ENCODE measurements at places on chromosomes 11 and 22. TPM values are rescaled to one million over a fixed set of nuclear protein-coding genes. Genes with fewer than 3 reads are reported as not detected.

GRCh38 chr11:75384438-75385080 lies 14.8 kb upstream of the RPS3 start:
- H3K4me3 ChIP-seq, result no peak overlapping the region
- peaks cover 26% of the 10 kb centered on the region for H3K4me1 ChIP-seq
- no peaks in the 10 kb centered on the region for H3K36me3 ChIP-seq
- H3K27ac ChIP-seq, result no peak overlapping the region
- peak; percentile 73 for DNase-seq

Gene CCDC157
- 2.9 TPM for total RNA-seq

DNA sequence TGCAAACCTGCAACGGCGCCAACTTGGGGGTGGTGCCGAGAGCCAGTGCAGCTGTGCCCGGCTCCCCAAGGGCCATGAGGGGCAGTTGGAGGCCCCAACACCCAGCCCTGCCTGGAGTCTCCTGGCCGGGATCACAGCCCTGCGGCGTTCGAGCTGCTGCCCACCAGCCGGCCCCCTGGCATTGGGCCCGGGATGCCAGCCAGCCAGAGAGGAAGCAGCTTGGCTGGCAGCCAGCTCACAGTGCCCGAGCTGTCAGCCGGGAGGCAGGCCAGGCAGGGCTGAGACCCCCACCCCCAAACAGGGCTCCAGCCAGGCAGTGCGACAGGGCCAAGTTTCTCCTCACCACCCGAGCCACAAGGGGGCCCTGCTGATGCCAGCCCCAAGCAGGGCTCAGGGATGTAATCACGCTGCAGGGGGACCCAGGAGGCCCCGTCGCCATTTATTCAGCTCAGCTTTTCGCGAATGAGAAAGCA lies 26.0 kb upstream of the TCF20 start:
- H3K27me3 ChIP-seq, result no peaks in the 10 kb centered on the region
- no peaks in the 10 kb centered on the region for H3K36me3 ChIP-seq
- DNase-seq, result no peak

GRCh38 chr11:88508418-88508758 lies 170.9 kb upstream of the CTSC start:
- H3K4me1 ChIP-seq, result peaks cover 4% of the 10 kb centered on the region
- no peaks in the 10 kb centered on the region for H3K36me3 ChIP-seq
- H3K4me3 ChIP-seq, result no peak overlapping the region
- no peak overlapping the region for H3K27ac ChIP-seq

DNA sequence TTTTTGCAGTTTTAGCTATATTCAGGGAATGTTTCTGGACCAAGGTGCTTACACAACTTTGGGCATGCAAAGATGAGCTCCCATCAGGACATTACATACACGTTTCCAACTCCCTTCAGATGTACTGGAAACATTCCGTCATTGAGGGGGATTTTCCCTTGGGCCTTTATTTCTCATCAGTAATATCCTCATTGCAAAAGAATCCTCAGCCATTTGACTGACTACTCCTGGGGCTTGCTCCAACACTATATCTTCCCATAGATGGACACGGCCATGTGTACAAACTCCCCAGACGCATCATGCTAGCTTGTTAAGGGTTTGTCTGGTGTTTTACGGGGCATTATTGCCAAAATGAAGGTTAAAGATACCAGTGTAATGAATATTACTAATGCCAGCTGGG lies 59.3 kb upstream of the NUP160 start:
- no peak overlapping the region for H3K4me3 ChIP-seq
- no peaks in the 10 kb centered on the region for H3K27me3 ChIP-seq
- no peak for DNase-seq
- H3K36me3 ChIP-seq, result no peaks in the 10 kb centered on the region
- H3K4me1 ChIP-seq, result no peaks in the 10 kb centered on the region

DNA sequence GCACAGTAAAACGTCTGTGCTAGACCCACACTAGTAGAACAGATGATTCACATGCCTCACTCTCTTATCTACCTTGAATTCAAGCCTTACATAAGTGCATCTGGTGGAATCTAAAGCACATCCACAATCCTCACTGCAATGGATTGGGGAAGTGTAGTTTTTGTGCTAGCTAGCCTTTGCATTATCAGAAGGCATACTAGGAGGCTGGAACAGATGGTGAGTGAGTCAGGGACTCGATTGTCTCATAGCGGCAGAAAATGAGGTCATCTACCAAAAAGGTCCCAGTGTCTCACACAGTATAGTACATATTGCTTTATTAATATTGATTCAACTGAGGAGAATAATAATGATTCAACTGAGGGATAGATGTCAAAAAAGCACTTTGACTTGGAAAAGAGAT lies 9.3 kb downstream of the MSANTD4 start:
- H3K4me1 ChIP-seq, result peaks cover 4% of the 10 kb centered on the region
- H3K36me3 ChIP-seq, result peaks cover 14% of the 10 kb centered on the region
- no peak overlapping the region for H3K27ac ChIP-seq
- H3K4me3 ChIP-seq, result no peak overlapping the region
- no peaks in the 10 kb centered on the region for H3K27me3 ChIP-seq

Gene HTR3B
- total RNA-seq, result not detected

DNA sequence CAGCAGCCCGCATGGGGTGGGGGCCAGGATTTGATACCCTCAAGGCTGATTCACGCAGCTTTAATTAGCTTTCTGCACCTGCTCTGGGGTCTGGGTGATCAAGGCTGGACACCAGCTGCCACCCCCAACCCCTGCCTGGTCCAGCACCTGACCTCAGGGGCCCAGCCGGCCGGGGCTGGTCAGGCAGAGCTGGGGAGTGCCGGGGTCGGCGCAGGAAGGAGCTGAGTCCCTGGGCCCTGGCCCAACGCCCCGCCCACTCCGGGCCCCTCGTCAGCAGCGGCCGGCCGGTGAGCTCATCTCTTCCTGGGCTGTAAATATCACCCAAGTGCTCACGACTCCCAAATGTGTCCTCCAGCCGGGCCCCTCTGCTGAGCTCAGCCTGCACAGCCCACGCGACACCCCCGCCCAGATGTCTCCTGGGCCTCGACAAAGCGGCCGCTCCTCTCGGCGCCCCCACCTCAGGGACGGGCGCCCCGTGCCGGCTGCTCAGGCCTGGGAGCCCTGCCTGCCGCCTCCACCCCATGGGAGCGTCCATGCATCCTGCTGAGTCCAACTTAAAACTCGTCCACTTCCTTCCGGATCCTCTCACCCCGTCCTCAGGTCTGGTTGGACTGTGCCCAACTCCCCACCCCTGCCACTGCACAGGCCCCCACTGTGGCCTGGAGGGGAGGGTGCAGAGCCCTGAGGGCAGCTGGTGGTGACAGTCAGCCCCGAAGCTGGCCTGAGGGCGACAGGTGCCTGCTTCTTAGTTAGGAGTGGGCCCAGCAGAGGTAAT lies 29.0 kb downstream of the RTN4R start:
- no peak overlapping the region for H3K27ac ChIP-seq
- H3K4me1 ChIP-seq, result peaks cover 78% of the 10 kb centered on the region
- no peak for DNase-seq
- peaks cover 4% of the 10 kb centered on the region for H3K27me3 ChIP-seq
- no peak overlapping the region for H3K4me3 ChIP-seq

GRCh38 chr11:2793701-2794045 lies 91.9 kb downstream of the CDKN1C start:
- H3K27ac ChIP-seq, result no peak overlapping the region
- peaks cover 5% of the 10 kb centered on the region for H3K4me1 ChIP-seq
- no peak for DNase-seq
- no peak overlapping the region for H3K4me3 ChIP-seq
- no peaks in the 10 kb centered on the region for H3K36me3 ChIP-seq
- no peaks in the 10 kb centered on the region for H3K27me3 ChIP-seq

GRCh38 chr11:34940026-34940677 lies 23.7 kb downstream of the PDHX start:
- peaks cover 6% of the 10 kb centered on the region for H3K4me1 ChIP-seq
- H3K27ac ChIP-seq, result no peak overlapping the region
- no peak overlapping the region for H3K4me3 ChIP-seq
- peaks cover 3% of the 10 kb centered on the region for H3K36me3 ChIP-seq
- DNase-seq, result no peak
- H3K27me3 ChIP-seq, result no peaks in the 10 kb centered on the region

- H3K4me1 ChIP-seq, result no peaks in the 10 kb centered on the region
- H3K27me3 ChIP-seq, result no peaks in the 10 kb centered on the region
- H3K27ac ChIP-seq, result no peak overlapping the region
- no peaks in the 10 kb centered on the region for H3K36me3 ChIP-seq
- H3K4me3 ChIP-seq, result no peak overlapping the region
Observed at GRCh38 chr11:115665175-115665821, 161.1 kb upstream of the CADM1 start.

DNA sequence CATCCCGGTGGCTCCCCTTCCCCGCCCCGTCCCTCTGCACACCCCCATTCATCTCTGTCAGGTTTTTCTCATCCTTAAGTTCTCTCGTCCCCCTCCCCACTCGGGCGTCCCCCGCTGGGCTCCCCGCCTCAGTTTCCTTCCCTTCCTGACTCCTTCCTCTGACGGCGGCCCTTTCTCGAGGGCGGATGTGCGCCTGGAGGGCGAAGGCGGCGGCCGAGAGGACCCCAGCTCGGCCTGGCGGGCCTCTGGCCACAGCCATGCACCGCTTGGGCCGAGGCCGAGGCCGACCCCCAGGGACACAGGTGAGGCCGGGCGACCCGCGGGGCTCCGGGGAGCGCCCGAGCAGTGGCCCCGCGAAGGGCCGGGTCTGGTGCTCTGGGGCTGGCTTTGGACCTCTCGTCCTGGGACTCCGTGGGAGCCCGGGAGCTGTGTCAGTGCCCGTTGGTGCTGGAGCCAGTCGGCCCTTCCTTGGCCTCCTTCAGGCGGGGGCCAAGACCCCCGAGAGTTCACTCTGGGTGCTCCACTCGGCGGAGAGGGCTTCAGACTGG lies 2.9 kb downstream of the PHLDB1 start:
- no peaks in the 10 kb centered on the region for H3K36me3 ChIP-seq
- H3K27me3 ChIP-seq, result no peaks in the 10 kb centered on the region
- no peak overlapping the region for H3K27ac ChIP-seq
- H3K4me1 ChIP-seq, result peaks cover 22% of the 10 kb centered on the region

GRCh38 chr11:98300719-98301118 lies 720.0 kb upstream of the CNTN5 start:
- no peaks in the 10 kb centered on the region for H3K4me1 ChIP-seq
- H3K36me3 ChIP-seq, result no peaks in the 10 kb centered on the region
- DNase-seq, result no peak
- no peaks in the 10 kb centered on the region for H3K27me3 ChIP-seq
- H3K27ac ChIP-seq, result no peak overlapping the region

Gene MPZL2
- 5.5 TPM for total RNA-seq

Gene HBB
- total RNA-seq, result not detected

Gene PHETA2
- 3.1 TPM for total RNA-seq

DNA sequence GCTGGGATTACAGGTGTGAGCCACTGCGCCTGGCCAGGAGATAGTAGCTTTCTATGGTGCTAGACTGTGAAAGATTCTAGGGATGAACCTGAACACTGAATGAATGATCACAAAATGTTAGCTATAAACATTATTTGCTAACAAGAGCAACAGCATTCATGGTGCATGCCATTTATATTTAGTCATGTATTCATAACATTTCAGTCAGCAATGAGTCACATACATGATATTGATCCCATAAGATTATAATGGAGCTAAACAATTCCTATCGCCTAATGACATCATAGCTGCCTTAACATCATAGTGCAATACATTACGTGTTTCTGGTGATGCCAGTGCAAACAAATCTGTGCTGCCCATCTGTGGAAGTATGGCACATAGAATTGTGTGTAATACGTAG lies 164.1 kb downstream of the ARHGAP42 start:
- H3K4me1 ChIP-seq, result no peaks in the 10 kb centered on the region
- no peaks in the 10 kb centered on the region for H3K27me3 ChIP-seq
- no peaks in the 10 kb centered on the region for H3K36me3 ChIP-seq

- H3K27me3 ChIP-seq, result no peaks in the 10 kb centered on the region
- H3K27ac ChIP-seq, result no peak overlapping the region
- DNase-seq, result no peak
- no peaks in the 10 kb centered on the region for H3K4me1 ChIP-seq
- H3K4me3 ChIP-seq, result no peak overlapping the region
Observed at GRCh38 chr11:2570211-2570811, 125.5 kb downstream of the KCNQ1 start.

Gene RFPL2
- total RNA-seq, result not detected

DNA sequence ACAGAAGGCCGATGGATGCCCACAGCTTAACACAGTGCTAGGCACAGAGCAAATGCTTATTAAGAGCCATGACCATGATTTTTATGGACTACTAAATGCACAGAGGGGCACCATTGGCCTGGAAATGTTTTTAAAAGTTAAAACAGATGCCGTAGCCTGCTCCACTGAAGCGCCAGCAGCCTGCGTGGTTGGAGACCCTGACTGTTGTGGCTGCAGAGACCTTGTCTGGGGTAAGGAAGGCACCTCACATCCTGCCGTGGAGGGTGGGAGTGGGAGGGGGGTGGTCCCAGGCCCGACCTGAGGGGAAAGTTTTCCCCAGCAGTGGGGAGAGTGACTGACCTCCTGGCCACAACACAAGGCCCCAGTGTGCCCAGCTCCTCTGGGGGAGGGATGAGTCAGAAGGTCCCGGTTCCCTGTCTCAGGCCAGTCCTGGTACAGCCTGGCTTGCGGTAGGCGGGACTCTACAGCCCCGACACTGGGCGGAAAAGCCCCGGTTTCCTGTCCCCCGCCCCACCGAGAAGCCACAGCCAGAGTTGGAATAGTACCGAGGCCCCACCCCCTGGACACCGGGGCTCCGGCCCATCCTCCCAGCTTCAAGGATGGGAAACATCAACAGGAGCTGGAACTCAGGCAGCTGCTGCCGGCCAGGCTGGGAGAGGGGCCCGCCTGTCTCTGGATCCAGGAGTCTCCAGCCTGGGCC lies 7.0 kb downstream of the CHST1 start:
- H3K27ac ChIP-seq, result no peak overlapping the region
- no peak for DNase-seq
- H3K36me3 ChIP-seq, result no peaks in the 10 kb centered on the region
- H3K4me1 ChIP-seq, result no peaks in the 10 kb centered on the region
- peaks cover 25% of the 10 kb centered on the region for H3K27me3 ChIP-seq

- H3K27ac ChIP-seq, result no peak overlapping the region
- H3K4me1 ChIP-seq, result no peaks in the 10 kb centered on the region
- H3K36me3 ChIP-seq, result no peaks in the 10 kb centered on the region
Observed at GRCh38 chr22:30732426-30732825, 37.8 kb downstream of the OSBP2 start.

- H3K36me3 ChIP-seq, result no peaks in the 10 kb centered on the region
- no peaks in the 10 kb centered on the region for H3K4me1 ChIP-seq
- no peak overlapping the region for H3K27ac ChIP-seq
- no peak for DNase-seq
- H3K27me3 ChIP-seq, result no peaks in the 10 kb centered on the region
- no peak overlapping the region for H3K4me3 ChIP-seq
Observed at GRCh38 chr11:20470348-20470747, 82.8 kb downstream of the PRMT3 start.

GRCh38 chr11:34570584-34570983 lies 50.3 kb upstream of the EHF start:
- no peak overlapping the region for H3K27ac ChIP-seq
- DNase-seq, result no peak

DNA sequence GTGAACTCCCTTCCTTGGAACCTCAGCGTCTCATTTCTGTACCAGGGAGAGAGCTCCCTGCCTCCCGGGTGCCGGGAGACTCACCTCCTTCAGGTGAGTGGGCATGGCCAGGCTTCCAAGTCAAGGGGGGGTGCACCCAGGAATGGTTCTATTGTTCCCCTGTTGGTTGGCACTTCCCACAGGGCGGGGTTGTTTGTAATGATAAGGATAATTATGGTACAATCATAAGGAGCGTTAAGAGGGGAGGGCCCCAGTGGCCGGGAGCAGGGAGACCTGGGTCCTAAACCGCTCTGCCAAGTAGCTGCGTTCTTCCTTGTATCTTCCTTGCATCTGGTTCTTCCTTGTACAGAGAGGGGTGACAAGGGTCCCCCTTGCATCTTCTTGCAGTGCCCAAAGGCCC lies 79.1 kb downstream of the LRRC32 start:
- H3K27me3 ChIP-seq, result no peaks in the 10 kb centered on the region
- H3K36me3 ChIP-seq, result no peaks in the 10 kb centered on the region
- no peaks in the 10 kb centered on the region for H3K4me1 ChIP-seq
- H3K27ac ChIP-seq, result no peak overlapping the region
- no peak overlapping the region for H3K4me3 ChIP-seq
- DNase-seq, result no peak

All from CD8-positive, alpha-beta memory T cell (primary cell).